ENCODE measurements at places on chromosomes 4 and X.

DNA sequence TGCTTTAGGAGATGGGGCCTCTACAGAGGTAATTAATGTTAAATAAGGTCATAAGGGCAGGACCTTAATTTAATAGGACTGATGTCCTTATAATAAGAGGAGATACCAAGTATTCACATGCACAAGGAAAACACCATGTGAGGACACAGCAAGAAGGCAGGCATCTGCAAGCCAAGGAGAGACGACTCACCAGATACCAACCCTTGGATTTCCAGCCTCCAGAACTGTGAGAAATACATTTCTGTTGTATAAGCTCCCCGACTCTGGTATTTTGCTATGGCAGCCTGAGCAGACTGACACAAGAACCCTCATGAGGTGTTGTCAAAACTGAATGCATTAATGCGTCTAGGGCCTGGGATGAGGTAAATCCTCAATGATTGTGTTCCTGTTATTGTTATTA, 56.2 kb upstream of the MAPK10 start:
- DNase-seq, result no peak

- DNase-seq, result no peak
Measured at GRCh38 chrX:152993933-152994332, at the start of gene PNMA5. TSS of gene PNMA5 (minus strand) at chrX:152994116. CDS start at chrX:152991598, 2,518 bp downstream.

DNA sequence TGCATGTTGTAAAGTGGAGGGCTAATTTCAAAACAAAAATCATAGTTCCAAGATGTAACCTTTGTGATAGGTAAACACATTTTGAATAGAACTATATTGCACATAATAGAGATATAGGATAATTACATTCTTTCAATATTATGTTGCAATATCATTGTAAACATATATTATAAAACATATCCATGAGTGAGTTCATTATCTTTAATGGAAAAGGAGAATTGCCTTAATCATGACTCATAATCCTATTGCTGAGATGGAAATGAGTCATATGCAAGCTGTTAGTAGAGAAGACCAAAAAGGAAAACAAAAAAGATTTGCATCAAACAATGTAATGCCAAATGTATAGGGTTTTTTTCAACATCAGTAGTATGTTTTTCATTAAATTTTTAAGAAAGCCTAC, 73.7 kb upstream of the WDR44 start:
- no peak for DNase-seq

- no peak for DNase-seq
Measured at GRCh38 chrX:93868289-93868965, 194.4 kb downstream of the FAM133A start.

DNA sequence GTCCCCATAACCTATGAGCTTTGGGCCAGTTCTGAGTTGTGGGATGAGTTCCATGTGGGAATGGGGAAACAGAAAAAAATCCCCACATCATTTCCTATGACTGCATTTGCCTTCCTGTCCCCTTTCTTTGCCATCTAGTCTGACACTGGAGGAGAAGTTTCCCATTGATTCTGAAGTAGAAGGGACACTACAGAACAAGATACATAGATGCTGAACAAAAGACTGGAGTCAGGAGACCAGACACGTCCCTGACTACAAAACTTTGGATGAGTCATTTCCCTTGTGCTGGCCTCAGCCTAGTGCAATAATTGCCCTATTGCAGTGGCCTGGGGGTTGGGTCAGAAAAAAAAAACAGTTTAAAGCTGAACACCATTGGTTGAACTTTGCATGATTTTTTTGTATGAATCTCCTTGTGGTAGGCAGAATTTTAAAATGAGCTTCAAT, 22.1 kb downstream of the BEX3 start:
- no peak for DNase-seq

DNA sequence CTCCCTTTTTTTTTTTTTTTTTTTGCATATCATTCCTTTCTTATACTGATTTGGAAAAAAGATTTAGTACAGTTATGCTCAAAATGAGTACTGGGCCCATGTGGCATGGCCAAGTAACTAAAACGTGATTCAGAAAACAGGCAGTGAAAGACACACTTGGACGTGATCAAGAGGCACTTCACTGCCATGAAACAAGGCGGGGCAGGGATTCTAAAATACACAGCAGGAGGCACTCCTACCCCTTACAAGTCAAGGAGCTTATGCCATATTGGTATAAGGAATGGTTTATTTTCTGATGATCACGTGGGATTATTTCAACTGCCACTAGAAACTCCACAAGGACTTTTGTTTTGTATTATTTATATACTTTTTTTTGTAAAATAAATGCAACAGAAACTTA, 72.0 kb downstream of the CHST7 start:
- DNase-seq, result no peak

Data from stimulated activated CD8-positive, alpha-beta memory T cell treated with anti-CD3 and anti-CD28 coated beads, Interleukin-7, amount 100 ng/mL, for 1 hour (primary cell).